ENCODE measurements at places on chromosomes 2 and 18.

GRCh38 chr2:225766431-225766830, 366.9 kb downstream of the NYAP2 start:
- no peak for DNase-seq

DNA sequence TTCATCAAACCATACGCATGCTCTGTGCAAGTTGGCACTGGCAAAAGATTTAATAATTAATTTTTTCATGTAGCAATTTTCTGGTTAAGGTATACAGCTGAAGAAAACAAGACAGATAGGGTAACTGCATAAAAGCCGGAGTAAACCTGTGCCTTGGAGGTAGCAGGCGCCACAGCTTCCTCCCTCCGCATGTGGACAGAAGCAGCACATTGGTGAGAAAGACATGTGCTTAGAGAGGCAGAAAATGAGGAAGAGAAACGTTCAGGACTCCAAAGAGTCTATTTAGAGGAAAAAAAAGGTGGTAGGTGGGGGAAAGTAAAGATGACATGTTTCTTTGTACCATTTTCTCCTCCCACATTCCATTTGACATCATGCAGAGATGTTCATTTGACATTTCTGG, 9.3 kb downstream of the ST6GAL2 start:
- no peak for DNase-seq

GRCh38 chr2:106839849-106840595, 45.9 kb downstream of the ST6GAL2 start:
- no peak for DNase-seq

GRCh38 chr2:5977477-5977876, 285.3 kb downstream of the SOX11 start:
- DNase-seq, result no peak

- no peak for DNase-seq
These were observed 37.4 kb downstream of the NCKAP1 start for GRCh38 chr2:183000846-183001245.

- no peak for DNase-seq
These were observed 46.7 kb downstream of the MBOAT2 start for GRCh38 chr2:8956774-8957173.

- no peak for DNase-seq
These were observed 547.6 kb upstream of the RAB6C start for GRCh38 chr2:129431881-129432280.

GRCh38 chr2:1726558-1726957, 17.8 kb downstream of the PXDN start:
- DNase-seq, result no peak

GRCh38 chr2:40364151-40364874, 87.6 kb downstream of the SLC8A1 start:
- no peak for DNase-seq

GRCh38 chr2:65913813-65914212, 481.4 kb upstream of the SPRED2 start:
- DNase-seq, result no peak

- DNase-seq, result no peak
These were observed 48.5 kb downstream of the C2orf74 start for GRCh38 chr2:61210332-61210981.

GRCh38 chr2:215937190-215937589, 76.2 kb downstream of the MREG start:
- no peak for DNase-seq

GRCh38 chr2:135030826-135031225, 16.4 kb downstream of the MAP3K19 start:
- no peak for DNase-seq

- no peak for DNase-seq
These were observed 200.5 kb downstream of the EXOC6B start for GRCh38 chr2:72625366-72625765.

DNA sequence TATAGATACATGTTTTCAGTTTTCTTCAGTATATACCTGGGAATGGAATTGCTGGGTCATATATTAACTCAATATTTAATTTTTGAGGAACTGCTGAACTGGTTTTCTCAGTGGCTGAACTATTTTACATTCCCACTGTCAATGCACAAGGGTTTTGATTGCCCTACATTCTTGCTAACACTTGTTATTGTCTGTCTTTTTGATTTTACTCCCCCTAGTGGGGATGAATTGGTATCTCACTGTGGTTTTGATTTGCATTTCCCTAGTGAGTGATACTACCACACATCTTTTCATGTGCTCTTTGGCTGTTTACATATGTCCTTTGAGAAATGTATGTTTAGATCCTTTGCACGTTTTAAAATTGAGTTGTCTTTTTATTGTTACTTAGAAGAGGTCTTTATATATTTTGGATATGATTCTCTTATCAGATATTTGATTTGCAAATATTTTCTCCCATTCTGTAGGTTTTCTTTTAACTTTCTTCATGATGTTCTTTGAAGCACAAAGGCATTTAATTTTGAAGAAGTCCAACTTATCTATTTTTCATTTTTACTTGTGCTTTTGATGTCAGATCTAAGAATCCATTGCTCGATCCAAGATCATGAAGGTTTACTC, 36.2 kb downstream of the ASB1 start:
- DNase-seq, result no peak

DNA sequence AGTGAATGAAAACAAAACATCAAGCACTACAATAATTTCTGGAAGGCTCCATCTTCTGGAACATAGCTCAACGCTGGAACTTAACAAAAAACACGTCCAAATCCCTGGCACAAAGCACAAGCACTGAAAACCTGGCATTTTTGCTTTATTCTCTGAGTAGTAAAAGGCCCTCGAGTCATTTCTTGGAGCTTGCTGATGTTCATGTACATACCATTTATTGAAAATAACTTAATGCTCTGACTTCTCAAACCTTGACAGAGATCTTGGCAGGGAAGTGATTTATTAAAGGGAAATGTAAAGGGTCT, 76.5 kb upstream of the STK17B start:
- DNase-seq, result no peak

DNA sequence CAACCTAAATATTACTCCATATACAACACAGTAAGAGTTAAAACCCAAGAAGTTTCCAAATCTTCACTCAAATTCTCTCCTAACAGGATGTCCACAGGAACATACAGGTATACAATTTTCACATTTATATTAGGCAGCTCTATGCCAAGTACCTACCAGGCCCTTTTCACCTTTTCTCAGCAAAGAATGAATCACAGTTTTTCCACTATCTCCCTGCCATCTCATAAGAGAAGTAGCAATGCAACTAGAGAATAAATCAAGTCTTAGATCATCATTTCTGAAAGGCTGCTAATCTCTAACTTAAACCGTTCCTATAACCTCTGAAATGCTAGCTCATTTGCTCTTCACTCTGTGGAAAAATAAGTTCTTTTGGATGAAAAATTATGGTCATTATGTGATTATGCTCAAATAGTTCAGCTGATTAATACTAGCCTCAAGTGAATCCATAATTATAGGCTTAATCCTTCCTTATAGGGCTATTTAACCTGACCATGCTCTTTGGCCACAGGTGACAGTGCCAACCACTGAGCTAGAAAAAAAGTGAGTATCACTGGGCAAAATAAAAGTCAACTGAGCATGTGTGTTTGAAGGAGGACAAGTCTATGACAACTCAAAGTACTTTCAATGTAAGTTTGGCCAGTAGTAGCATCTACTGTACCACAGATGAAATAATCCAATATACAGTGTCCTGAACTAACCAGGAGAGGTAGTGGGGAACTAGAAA, 79.7 kb downstream of the COBLL1 start:
- DNase-seq, result no peak

GRCh38 chr18:22447792-22448191, 30.1 kb upstream of the CTAGE1 start:
- no peak for DNase-seq

DNA sequence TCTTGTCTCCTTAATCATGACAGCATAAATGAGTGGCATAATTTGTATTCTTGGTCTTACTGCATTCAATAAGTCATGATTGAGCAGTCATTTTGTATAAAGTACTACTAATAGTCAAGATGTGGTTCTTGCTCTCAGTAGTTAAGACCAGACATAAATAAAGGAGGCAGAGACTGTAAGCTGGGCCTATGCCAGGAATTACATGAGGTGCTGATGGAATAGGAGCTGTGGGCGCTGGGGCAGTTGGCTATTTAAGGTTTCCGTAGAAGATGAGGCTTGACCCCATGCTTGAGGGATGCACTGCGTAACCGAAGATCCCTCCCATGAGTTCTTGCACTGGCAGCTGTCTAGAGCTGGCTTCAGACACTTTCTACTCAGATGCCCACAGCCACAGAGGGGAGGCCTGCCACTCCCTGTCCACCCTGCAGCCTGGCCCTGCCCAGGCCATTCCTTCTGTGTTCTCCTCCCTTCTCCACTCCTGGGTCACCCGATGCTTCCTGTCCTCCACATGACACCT, 150.9 kb upstream of the REV1 start:
- no peak for DNase-seq

DNA sequence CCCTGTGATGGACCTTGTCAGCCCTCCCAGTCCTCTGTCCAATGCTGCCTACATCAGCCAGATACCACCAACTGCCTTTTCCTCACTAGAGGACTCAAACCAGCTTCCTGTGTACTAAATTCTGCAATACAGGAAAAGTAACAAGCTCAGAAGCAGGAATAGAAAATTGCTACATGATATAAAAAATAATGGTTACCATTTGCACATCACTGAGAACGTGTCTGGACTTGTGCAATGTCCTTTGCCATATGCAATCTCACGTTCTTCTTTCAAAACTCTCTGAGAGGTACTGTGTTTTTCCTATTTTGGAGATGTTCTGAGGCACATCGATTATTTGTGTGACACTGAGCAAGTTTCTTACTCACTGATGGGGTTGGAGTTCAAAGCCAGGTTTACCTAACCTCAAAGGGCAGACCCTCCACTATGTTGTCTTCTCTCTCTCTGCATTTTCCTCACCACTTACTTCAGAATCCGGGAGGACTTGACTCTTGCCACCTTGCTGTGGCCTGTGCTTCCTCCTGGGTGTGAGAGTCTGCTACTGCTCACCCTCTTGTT, 12.1 kb downstream of the UPP2 start:
- no peak for DNase-seq

DNA sequence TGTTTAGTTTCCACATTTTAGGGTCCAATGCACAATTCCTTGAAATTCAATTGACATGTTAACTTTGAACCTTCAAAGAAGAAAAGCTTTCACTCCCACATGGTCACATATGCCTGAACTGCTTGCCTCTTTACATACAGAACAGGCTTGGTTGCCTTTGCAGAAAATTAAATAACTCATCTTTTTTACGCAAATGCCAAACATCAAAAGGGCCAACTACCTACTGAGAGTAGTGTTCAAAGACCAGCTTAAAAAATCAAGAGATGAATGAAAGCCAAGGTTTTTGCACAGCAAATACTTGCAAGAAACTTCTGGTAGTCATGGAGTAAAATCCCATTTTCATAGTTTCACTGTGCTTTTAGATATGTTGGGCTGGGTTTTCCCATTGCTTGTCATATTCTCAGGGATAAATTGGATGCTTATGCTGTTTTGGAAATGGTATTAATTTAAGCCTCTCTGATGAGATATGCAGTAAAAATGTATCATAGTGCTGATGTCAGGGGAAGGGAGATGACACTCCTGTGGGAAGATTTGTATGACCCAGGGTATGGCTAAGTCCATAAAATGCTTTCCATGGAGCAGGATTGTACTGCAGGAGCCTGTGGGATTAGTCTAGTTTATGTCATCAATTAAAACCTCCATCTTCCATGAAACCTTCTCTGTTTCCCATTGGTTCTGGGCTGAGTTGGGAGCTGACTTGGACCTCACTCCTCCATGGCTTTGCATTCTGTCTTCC, 60.6 kb upstream of the DARS1 start:
- no peak for DNase-seq

- DNase-seq, result no peak
These were observed 4.2 kb downstream of the SERPINB7 start for GRCh38 chr18:63779386-63779785.

GRCh38 chr18:985212-985661, 80.6 kb downstream of the ADCYAP1 start:
- no peak for DNase-seq

- DNase-seq, result no peak
These were observed 81.5 kb upstream of the SMAD2 start for GRCh38 chr18:48011926-48012465.

- no peak for DNase-seq
These were observed 73.5 kb downstream of the MDH1 start for GRCh38 chr2:63662028-63662804.

DNA sequence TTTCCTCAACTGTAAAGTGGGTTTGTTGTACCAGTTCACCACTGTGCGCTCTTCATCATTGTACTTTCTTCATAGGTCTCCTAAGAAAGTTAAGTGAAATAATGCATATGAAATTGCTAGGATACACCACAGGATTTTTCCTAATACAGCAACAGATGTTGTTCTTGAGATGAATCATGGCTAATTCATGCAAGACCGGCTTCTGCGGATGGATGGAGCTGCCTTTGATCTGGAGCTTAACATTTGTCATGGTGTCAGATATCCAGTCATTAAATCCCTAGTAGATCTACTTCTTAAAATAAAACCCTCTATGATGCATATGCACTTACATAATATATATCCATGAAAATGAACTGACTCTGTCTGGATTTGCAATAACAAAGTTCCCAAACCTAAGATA, 114.1 kb downstream of the COL6A3 start:
- no peak for DNase-seq

DNA sequence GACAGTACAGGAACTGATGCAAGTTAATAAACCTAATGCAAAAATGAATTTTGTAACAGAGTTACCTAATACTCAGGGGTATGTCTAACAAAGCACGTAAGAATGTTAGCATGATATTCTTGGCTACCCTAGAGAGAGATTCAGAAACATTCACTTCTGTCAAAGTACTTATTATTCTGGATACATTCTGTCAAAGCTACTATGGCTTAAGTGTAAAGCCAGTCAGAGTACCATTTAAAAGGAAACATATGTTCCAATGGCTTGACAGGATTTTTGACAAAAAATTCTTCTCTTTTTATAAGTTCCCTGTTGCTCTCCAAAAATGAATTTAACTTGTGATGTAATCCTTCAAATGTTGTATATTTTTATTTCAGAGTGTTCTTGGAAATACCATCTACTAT, 85.5 kb downstream of the PIGN start:
- no peak for DNase-seq

DNA sequence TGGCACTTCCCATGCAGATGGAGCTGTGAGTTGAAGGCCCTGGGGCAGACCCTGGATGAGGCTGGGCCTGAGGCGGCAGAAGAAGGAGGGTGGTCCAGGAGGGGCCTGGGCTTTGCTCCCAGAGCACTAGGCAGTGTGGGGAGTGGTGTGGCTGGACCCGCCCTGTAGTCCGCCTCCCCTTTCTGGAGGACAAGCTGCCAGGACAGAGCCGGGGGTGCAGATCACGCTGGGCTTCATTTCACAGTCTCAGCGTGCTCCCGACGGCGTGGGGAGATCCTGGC, 49.8 kb downstream of the PTGR3 start:
- DNase-seq, result no peak

GRCh38 chr18:420661-421246, 79.7 kb downstream of the COLEC12 start:
- no peak for DNase-seq
